Activated T-cell treated with anti-CD3 and anti-CD28 coated beads for 1 hour (primary cell): ENCODE measurements at places on chromosomes 11 and 22.

GRCh38 chr11:57343825-57344224 lies 5.7 kb downstream of the P2RX3 start:
- no peak for DNase-seq

GRCh38 chr11:44615041-44615755 lies 49.7 kb downstream of the CD82 start:
- no peak for DNase-seq

- no peak for DNase-seq
Measured at GRCh38 chr11:94794287-94795168, 26.4 kb downstream of the AMOTL1 start.

DNA sequence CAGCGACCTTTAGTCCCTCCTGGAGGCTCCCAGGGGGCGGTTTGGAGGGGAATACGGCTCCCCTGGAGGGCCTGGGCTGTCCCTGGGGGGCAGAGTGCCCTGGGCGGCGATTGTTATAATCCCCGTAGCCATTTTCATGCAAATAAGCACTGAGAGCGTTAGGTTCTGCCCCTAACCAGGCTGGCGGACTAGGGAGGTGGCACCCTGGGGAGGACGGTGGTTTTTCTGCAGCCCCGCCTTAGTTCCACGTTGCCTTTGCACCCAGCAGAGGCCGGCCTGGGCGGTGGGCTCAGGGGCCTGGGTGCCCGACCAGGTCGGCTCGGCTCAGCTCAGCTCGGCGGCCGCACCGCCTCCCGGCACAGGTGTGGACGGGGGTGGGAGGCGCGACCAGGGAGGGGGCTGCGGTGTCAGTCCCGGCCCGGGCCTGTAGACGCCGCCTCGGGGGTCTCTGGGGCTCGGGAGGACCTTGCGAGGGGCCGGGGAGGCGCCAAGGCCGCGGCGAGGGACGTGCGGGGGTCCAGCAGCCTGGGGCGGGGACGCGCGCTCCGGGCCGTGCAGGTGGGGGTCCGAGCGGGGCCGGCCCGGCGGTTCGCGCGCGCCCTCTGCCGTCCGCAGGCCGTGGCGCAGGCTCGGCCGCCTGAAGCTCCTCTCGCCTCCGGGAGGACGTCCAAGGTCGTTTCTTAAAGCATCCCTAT lies 2.3 kb upstream of the DUSP8 start:
- peak; percentile 35 for DNase-seq

DNA sequence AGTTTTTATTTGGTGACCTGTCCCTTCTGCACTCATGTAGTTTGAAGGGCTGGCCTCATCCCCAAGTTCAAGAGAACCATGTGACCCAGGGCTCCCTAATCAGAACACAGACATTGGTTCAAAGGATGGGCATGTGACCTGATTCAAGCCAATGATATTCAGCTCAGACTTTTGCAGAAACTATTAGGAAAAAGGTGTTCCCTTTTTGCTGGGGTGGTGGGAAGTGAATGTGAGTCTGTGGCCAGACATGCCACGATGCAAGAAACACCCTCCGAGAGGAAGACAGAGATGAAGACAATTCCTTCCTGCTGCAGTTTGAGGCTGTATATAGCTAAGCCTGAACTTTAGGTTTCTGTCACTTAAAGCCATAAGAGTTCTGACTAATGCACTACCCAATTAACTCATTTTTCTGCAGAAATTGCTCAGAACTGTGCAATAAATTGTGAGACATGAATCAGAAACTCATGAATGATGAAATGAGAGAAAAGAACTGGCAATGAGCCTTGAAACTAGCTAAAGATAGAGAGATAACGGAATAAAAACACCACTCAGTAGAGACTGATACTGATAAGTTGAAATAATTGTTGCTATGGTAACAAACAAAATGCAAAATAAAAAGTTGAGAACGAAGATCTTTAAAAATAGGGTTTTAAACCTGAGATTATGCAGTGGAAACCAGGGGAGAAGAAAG lies 9.2 kb upstream of the MAPK1 start:
- DNase-seq: no peak

DNA sequence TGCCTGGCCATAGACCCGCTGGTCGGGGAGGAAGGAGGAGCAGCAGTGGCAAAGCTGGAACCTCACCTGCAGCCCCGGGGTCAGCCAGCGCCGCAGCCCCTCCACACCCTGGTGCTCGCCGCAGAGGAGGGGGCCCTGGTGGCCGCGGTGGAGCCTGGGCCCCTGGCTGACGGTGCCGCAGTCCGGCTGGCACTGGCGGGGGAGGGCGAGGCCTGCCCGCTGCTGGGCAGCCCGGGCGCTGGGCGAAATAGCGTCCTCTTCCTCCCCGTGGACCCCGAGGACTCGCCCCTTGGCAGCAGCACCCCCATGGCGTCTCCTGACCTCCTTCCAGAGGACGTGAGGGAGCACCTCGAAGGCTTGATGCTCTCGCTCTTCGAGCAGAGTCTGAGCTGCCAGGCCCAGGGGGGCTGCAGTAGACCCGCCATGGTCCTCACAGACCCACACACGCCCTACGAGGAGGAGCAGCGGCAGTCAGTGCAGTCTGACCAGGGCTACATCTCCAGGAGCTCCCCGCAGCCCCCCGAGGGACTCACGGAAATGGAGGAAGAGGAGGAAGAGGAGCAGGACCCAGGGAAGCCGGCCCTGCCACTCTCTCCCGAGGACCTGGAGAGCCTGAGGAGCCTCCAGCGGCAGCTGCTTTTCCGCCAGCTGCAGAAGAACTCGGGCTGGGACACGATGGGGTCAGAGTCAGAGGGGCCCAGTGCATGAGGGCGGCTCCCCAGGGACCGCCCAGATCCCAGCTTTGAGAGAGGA lies 11.9 kb downstream of the TMEM121B start:
- no peak for DNase-seq

DNA sequence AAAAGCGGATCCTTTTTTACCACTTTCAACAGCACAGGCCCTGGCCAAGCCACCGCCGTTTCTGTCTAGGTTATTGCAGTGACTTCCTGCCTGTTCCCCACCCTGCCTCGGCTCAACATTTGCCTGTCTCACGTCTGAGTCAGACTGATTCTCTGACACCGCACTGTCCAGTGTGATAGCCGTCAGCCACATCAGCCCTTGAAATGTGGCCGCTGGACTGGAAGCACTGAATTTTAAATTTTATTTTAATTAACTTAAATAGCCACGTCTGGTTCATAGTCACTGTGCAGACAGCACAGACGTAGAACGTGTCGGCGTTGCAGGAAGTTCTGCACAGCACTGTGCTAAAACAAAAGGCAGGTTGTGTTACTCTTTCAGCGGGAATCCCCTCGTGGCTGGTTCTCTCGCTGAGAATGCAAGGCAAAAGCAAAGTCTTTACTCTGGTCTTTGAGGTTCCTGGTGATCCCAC lies 56.3 kb upstream of the ADSL start:
- peak; percentile 48 for DNase-seq

DNA sequence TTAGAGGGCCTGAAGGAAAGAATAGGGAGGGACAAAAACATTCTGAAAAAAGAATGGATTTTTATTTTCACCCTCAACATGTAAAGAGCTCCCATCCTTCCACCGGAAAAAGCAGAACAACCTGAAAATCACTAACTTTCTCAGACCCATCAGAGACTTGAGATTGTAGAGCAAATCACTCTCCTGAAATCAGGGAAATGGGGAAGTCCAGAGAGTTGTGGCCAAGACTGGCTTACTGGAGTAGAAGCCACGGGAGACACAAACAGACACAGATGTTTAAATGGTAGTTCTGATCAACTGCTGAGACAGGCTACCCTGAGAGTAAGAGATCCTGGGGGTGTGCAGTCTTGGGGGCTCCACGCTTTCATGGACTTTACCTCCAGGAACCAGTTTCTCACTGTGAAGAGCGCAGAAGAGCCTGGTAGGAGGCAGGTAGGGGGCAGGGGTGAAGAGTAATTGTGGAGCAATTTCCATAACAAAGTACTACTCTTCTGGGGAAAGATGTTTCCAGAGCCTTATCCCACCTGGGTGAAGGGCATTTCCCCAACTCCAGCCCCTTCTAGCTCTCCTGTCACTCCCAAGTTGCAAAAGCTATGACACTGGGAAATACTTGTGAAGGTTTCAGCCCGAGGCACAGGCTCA lies 47.1 kb downstream of the ASCL2 start:
- DNase-seq: no peak

DNA sequence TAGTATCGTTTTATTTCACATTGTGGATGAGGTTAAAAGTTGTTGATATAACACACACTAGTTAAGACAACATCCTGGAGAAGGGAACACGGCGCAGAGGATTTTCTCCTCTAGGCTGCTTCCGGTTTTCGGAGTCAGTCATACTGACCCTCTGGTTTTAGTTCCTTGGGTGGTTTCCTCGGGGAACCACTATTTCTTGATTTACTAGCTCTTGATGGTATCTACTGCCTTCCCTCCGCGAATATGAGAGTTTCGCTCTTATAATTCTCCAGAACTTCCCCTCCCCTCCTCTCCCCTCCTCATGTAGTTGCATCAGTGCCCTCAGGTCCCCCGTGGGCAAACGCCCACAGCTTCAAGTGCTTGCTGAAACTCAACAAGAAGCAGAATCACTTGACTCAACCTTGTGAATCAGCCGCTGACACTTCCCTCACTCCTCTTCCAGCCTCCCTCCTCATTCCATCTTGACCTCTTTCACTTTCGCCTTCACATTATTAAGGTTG lies 15.9 kb upstream of the APOBEC3A start:
- no peak for DNase-seq

DNA sequence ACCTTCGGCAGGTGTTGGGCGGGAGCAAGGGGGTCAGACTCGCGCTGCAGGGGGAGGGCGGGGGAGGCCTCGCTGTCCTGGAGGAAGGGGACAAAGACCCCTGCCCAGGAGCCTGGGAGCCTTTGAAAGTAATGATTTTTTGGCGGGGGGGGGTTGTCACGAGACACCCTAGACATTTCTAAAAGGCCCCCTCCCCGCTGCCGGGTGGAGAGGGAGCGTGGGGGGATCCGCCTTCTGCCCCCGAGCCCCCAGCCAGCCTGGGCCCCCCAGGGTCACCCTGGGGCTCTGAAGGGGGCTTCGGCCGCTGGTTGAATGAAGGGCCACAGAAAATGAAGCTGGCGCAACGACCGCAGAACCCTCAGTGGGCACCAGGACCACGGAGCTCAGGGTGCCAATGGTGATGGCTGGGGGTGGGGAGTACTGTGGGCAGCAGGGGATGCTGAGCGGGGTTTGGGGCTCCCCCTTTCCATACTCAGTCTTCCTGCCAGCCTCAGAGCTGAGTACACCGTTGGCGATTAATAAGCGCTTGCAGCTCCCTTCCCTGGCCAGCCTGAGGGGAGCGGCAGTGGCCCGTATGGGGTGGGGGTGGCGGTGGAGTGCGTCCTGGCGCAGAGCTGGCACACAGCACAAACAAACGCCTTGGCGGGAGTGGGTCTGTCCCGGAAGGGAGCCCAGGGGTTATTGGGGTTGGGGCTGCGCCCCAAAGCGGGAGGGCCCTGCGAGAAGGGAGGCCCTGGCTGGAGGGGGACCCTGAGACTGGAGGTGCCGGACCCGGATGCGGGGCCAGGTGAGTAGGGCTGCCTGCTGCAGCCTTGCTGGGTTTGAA lies 1.2 kb upstream of the DUSP8 start:
- DNase-seq: no peak

- DNase-seq: no peak
Measured at GRCh38 chr11:60343094-60343704, 16.1 kb downstream of the MS4A6E start.

GRCh38 chr22:26957897-26958296 lies 300.5 kb downstream of the MIAT start:
- no peak for DNase-seq

GRCh38 chr11:78446210-78446609 lies 28.6 kb upstream of the GAB2 start:
- DNase-seq: no peak

GRCh38 chr11:44620328-44620725 lies 54.9 kb downstream of the CD82 start:
- DNase-seq: no peak
